T-helper 1 cell (primary cell): ENCODE measurements at places on chromosomes 11 and 22.

DNA sequence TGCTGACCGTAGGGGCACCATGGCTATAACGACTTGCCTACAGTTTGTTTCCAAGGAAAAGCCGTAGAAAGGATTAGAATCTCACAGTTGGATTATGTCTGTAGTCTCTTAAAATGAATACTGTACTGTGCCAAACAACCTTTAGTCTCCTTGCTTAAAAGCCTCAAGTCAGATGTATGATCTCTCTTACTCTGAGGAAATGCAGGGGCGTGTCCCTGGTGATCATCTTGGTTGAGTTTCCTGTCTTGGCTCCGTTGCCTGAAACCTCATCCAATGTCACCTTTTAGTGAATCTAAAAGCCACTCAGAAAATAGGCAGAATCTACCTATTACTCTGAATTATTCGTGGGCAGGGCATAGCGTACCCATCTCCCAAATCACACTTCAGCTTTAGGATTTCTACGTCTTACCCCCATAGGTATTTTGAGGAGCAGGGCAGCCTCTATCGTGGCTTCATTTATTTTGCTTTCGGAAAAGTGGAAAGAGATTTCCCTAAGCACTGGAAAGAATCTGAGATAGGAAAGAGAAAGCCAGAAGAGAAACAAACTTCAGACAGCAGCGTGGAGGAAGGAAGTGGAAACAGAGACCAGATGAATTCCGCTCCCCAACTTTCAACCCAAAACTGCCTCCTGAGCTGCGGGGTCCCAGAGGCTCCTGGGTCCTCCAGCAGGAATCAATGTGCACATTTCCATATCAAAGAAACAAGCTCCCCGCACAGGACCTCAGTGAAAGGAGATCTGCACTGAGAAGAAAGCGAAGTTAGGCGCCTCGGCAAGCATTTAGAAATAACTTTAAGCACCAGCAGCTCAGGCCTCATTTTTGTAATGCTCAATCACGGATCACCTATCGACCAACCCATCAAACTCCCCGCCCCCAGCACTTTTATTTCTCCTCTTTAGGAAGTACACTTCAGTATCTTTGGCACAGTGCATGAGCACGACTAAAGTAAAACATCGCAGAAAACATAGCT lies 245.8 kb downstream of the ETS1 start:
- DNase-seq, result peak; percentile 65

DNA sequence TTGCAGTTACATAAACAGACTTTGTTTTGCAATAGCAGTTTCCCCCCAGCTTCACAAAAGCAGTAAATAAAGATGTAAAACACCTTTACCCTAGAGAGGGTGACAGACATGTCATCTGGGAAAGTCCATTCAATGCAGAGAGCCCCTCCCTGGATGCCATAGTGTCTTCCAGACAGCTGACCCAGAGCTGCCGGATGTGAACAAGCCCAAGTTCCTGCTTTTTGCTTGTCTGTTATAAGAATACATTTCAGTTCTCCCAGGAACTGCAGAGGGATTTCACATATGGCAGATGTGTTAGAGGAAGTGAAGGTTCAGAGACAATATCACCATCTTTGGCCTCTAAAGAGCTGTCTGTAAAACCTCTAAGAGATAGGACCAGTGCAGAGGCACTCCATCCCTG lies 48.9 kb downstream of the RELT start:
- no peak for DNase-seq

GRCh38 chr22:35103761-35104160 lies 37.8 kb downstream of the ISX start:
- no peak for DNase-seq

GRCh38 chr11:116885951-116886655 lies 48.7 kb upstream of the APOA1 start:
- DNase-seq, result no peak

- no peak for DNase-seq
Observed at GRCh38 chr22:17103351-17103750, 17.8 kb downstream of the TMEM121B start.

DNA sequence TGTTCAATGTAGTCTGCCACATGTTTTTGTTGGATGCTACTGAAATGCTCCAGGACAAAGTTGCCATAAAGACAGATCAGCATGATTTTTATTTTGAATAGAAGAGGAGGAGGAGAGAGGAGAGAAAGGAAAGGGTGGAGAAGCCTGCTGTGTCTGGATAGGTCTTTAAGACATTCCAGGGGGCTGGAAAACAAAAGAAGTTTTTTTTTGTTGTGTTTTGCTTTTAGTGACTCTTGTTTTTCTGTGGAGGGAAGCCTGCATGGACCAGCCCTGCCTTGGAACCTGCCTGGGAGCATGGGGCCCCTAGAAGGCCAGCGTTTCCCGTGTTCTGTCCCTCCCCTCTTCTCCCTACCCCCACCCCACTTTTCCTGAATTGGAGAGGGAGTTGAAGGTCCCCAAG lies 2.3 kb downstream of the TSPAN18 start:
- no peak for DNase-seq

GRCh38 chr11:131957201-131957600 lies 586.8 kb downstream of the NTM start:
- DNase-seq, result no peak

GRCh38 chr11:9138612-9139579 lies 47.5 kb upstream of the SCUBE2 start:
- no peak for DNase-seq
